ENCODE measurements at places on chromosomes 12 and 14.

DNA sequence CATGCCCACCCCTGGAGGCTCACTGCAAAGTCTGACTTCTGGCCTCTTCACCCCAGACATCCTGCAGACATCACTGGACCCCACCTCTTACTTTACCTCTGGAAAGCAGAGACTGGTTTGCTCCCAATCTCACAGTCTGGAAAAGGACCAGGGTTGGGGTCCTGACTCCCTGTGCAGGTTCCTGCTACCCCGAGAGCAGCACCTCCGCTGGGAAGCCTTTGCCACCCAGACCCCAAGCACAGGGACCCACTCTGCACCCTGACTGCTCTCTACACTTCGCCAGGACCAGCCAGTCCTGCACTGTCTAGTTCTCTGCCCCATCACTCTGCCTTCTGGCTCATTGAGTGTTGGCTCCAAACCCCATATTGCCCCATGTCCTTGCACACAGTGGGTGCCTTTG is 16.0 kb downstream of the FOXN4 start:
- DNase-seq: no peak

- DNase-seq: no peak
These were observed 63.9 kb downstream of the NAV3 start for GRCh38 chr12:77894556-77894955.

GRCh38 chr12:24861766-24862540 is 86.9 kb downstream of the BCAT1 start:
- DNase-seq: no peak

DNA sequence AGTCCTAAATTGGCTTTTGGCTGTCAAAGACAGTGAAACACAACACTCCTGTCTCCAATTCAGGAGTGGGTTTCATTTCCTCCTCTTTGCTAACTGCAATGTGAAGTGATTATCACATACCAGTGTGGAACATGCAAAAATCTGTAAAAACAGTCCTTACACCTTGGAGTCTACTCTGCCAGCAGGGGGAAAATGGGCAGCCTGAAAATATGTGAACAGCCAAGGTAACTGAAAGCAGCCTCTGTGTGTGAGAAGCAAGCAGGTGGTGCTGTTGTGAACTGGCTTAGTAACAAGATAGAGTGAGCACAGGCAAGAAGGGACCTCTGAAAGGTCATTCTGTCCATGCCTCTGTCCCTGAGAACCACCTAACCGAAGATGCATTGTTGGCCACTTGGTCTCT is 6.0 kb downstream of the PRMT8 start:
- peak; percentile 40 for DNase-seq

- peak; percentile 71 for DNase-seq
These were observed 1.1 kb downstream of the ARID2 start for GRCh38 chr12:45730348-45731189.

DNA sequence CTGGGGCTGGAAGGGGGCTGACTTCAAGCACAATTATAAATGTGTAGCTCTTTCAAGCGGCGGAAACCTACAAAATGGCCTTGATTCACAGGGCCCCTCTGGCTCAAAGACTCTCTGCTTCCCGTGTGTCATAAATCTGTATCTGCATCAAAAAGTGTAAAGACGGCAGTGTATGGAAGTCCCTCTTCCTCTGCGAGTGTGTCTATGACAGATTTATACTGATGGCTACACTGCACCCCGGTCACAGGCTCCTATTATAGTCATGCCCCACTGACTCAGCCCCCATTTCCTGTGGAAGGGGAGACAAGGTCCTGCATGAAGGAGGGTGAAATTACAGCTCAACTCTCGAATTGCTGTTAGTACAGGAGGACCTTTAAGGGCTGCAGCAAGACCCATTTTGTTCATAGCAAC is 68.6 kb downstream of the HMGA2 start:
- DNase-seq: no peak

DNA sequence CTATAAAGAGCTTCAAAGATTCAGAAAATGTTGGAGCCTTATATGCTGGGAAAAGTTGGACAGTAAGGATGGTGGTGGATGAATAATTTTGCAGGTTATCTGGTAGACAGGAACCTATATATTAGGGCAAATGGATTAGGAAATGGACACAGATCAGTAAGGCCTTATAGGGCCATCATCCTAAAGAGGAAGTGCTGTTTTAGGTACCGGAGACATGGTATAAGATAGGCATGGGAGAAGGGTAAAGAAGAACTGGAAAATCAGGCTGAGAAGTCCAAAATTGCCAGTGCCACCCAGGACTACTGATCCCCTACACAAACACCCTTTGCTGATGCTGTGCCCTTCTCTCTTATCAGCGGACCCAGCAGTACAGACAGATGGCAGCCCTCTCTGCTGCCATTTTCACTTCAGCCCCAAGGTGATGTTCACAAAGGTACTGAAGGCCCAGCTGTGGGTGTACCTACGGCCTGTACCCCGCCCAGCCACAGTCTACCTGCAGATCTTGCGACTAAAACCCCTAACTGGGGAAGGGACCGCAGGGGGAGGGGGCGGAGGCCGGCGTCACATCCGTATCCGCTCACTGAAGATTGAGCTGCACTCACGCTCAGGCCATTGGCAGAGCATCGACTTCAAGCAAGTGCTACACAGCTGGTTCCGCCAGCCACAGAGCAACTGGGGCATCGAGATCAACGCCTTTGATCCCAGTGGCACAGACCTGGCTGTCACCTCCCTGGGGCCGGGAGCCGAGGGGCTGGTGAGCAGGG is 5.5 kb downstream of the GDF11 start:
- no peak for DNase-seq

DNA sequence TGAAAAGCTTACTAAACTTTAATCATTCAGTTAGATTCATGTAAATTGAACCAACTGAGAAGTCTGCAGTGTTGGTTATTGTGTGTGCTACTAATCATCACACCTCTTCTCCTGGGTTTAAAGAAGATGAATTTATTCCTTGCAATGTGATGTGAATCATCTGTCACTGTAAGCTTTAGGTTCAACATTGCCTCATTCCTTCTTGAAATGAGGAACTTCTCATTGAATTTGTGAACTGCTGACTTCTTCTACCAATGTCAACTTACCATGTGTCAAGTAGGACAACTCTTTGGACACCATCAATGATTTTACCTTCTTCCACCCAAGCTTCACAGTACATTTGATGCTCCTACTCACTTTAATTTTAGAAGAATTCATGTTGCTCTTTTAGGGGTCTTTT is 17.4 kb upstream of the PRB2 start:
- DNase-seq: no peak

GRCh38 chr12:105570944-105571343 is 240.5 kb downstream of the C12orf75 start:
- DNase-seq: peak; percentile 33

- no peak for DNase-seq
These were observed 149.1 kb downstream of the KICS2 start for GRCh38 chr12:64072916-64073575.

- no peak for DNase-seq
These were observed 119.7 kb downstream of the NTS start for GRCh38 chr12:85993746-85994145.

Measured in NCI-H774 (cell line).